Activated naive CD4-positive, alpha-beta T cell treated with anti-CD3 and anti-CD28 coated beads, Interleukin-2, amount 50 U/mL, for 72 hours (primary cell): ENCODE measurements at places on chromosomes 7 and 10. TPM values are rescaled to one million over a fixed set of nuclear protein-coding genes. Genes with fewer than 3 reads are reported as not detected.

DNA sequence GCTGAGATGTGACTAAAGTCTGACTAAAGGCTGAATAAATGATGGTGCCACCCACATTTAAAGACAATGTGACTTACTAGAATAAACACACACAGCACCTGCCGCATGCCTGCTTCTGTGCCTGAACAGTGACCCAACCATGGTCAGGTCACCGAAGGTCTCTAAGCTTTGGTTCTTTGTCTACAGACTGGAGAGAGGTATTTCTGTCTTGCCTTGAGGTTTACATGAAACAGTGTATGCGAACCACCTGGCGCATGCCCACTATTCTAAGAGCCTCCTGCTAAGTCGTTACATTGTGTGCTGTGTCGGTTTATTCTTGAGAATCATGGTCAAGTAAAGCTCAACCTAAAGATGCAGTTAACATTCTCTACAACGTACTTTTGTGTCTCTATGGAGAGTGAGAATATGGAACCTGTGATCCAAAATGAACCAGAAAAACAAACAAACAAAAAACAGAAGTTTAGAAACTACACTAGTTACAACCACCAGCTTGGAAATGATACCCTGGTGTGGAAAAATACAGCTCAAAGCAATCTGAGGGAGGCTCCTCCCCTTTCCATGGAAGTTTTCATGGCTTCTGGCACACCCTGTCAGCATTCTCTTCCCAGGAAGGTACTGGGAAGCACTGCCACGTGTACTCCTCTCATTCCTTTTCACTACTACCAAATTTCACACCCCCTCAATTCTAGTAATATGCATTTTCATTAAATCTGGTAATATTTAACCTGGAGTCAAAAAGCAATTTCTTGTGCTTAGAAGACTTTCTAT is 40.0 kb downstream of the VOPP1 start:
- DNase-seq = peak; percentile 40

DNA sequence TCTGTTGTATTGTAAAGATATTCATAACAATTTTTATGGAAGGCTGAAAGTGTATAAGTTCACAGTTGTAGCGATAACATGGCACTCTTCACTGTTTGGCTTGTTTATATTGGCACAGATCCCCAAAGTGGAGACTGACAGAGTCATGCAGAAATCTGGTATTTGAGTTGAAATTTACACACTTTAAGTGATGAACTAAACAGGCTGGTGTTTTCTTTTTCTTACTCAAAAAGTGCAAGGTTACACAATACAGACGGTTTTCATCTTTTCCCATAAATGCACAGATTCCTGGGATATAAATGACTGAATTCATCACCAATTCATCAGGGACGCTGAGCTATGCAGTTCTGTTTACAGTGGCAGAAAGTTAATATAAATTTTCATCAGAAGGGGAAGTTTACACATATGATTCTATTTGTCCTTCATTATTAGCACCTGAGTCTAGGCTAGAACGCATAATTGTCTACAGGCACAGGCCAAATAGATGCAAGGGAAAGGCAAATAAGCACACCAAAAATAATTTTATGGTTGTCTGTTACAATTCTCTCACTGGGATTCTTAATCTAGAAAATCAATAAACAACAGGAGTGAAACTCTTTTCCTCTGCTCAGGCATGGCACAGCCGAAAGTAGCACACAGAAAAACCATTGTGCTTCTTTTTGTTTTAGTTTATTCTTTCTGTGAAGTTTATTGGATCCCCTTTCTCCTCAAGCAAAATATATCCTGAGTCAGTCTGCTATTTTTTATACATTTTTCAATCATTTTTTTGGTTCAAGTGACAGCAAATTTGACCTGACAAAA is 88.0 kb downstream of the FOXP2 start:
- DNase-seq = no peak

DNA sequence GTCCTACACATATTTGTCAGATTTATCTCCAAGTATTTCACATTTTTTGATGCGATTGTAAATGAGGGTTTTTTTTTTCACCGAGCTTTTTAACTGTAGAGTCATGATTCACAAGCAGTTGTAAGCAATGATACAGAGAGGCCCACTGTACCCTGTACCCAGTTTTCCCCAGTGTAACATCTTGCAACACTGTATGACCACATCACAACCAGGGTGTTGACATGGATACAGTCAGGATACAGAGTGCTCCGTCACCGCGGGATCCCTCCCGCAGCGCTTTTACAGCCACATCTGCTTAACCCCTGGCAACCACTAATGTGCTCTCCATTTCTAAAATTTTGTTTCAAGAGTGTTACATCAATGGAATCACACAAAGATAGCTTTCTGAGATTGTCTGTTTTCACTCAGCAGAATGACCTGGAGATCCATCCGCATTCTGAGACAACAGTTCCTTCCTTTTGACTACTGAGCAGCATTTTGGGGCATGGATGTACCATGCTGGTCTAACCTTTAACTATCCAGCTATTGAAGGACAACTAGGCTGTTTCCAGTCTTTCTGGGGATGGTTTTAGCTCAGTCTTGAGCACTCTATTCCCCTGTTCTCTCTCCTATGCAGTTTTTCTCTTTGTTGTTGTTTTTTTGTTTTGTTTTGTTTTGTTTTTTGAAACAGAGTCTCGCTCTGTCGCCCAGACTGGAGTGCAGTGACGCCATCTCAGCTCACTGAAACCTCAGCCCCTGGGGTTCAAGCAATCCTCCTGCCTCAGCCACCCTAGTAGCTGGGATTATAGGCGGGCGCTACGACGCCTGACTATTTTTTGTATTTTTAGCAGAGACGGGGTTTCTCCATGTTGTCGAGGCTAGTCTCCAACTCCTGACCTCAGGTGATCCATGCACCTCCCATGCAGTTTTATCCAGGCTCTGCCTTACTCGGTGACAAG is 25.9 kb downstream of the GPRIN2 start:
- no peak for DNase-seq

GRCh38 chr7:111732923-111733322 is 170.6 kb upstream of the IMMP2L start:
- no peak for DNase-seq

DNA sequence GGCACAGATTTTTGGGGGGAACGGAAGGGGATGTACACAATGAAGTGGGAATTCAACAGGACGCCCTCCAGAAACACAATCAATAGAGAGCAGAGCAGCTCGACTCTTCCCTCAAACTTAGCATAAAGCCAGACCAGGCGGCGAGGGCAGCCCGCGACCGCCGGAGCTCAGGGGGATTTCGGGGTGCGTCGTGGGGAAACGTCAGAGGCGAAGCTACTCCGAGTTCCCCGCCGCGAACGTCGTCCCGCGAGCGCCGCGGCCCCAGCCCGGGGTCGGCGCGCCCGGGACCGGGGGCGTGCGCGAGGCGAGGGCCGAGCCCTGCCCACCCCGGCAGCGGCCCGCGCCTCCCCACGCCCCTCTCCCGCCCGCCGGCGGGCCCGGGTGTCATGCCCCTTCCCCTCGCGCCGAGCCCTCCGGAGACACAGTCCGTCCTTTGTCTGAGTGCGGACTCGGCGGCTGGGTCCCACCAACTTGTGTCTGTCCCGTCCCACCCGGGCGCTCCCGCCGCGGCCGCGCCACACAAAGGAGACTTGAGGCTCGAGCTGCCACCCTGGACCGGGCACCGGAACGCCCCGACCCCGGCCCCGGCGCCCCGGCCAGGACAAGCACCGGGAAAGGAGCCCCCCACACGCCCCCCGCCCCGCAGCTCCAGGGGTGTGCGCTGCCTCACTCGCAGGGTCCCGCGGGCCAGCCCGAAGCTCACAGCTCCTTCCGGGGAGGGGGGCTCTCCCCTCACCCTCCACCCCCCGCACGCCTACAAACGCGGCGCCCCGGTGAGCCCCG is 634 bp downstream of the EZH2 start:
- peak; percentile 71 for DNase-seq

The FAM237B gene
- total RNA-seq = not detected

DNA sequence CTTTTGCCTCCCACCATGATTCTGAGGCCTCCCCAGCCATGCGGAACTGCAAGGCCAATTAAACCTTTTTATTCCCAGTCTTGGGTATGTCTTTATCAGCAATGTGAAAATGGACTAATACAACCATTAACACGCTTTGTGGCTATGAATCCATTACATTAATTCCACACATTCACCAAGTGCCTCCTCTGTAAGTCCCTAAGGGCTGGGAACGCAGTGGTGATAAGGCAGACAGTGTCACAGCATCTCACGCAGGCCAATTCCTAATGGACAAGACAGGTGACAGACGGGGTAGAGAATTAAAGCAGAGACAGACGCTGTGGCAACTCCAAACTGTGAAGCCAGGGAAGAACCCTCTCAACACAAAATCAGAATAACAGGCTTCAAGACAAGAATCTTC is 247.8 kb downstream of the DIP2C start:
- DNase-seq = no peak

The ACTL6B gene
- total RNA-seq = not detected

GRCh38 chr10:118754229-118754555 is 578 bp downstream of the CACUL1 start:
- DNase-seq = peak; percentile 51
